T-helper 17 cell (primary cell): ENCODE measurements at places on chromosomes 7 and 10.

DNA sequence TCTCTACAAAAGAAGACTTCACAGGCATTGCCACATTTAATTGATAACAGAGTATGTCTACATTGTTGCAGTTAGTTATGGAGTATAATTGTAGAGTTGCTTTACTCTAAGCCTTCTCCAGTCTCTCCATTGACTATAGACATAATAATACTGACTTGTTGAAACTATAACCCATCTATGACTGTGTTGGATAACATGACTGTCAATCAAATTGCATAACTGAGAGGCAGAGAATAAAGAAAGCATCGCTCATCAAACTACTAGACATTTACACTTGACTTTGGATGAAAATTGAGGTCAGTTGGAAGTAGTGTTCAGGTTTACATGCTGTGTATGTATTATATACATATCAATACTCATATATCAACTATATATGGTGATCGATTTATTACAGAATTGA lies 3.4 kb upstream of the ATXN7L1 start:
- no peak for DNase-seq

GRCh38 chr7:119720541-119720940 lies 552.4 kb upstream of the KCND2 start:
- no peak for DNase-seq

- no peak for DNase-seq
These were observed 160.5 kb downstream of the NRF1 start for GRCh38 chr7:129771928-129772479.

- DNase-seq = peak; percentile 38
These were observed 5.7 kb downstream of the UPK3B start for GRCh38 chr7:76515999-76516443.

GRCh38 chr10:112022196-112022595 lies 161.4 kb downstream of the GPAM start:
- DNase-seq = no peak

DNA sequence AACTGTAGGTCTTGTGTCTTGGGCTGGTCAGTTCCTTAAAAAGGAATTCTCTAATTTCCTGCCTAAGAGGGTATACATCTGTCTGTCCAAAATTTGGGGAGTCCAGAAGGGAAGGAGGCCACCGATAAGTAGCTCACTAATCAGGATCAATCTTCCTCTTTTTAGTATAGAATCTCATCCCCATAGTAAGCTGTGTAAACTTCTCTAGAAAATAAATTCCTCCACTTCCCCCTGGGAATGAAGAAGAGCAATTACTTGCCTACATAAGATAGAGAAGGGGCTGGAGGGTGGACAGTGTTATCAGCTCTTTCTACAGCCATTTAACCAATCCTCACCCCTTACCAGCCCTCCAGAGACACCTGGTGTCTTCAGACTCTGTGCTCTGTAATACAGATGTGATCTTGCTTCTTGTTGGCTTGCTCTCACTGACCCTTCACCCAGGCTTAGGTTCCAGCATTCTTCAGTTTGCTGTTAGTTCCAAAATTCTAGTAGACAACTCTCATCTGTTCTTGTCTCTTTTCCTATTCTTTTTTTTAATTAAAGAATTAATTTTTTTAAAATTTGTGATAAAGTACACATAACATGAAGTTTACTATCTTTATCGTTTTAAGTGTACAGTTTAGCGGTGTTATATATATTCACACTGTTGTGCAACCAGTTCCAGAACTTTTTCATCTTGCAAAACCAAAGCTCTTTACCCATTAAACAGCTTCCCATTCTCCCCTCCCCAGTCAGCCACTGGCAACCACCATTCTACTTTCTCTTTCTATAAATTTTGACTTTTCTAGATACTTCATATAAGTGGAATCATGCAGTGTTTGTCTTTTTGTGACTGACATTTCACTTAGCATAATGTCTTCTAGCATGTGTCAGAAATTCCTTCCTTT lies 6.5 kb upstream of the PRKAR2B start:
- no peak for DNase-seq
